T-helper 2 cell (primary cell): ENCODE measurements at places on chromosomes 6 and 20.
A peak's percentile ranks its signal among the peaks of the same experiment; 100 is the strongest.

DNA sequence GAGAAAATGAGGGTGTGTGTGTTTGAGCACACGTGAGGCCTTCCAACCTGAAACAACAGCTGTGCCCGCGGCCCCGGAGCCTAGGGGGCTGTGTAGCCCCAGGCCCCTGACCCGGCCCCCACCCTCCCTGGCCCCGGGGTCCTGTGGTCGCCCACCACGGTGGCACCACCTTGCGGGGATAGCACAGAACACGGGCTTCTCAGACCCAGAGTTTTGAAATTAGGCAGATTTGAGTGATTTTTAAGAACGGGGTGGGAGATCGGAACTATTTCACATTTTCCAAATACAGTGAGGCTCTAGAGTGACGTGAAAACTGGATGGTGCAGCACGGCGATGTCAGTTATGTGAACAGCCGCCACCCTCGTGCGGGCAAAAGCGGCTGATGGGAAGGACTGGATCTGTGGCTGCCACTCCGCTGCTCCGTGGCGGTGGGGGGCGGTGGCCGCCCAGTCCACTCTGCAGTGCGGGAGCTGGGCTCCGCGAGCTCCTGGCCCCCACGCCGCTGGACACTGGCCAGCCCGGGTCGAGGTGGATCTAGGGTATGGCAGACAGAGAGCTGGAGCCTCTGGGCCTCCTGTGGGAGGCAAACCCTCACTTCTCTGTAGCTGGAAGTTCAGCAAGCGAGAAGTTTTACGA, 17.3 kb upstream of the BHLHE23 start:
- DNase-seq = no peak

- DNase-seq = no peak
Measured at GRCh38 chr20:34559311-34560140, 1.0 kb downstream of the MAP1LC3A start.

GRCh38 chr20:37411408-37412219, 65.7 kb downstream of the SRC start:
- DNase-seq = no peak

DNA sequence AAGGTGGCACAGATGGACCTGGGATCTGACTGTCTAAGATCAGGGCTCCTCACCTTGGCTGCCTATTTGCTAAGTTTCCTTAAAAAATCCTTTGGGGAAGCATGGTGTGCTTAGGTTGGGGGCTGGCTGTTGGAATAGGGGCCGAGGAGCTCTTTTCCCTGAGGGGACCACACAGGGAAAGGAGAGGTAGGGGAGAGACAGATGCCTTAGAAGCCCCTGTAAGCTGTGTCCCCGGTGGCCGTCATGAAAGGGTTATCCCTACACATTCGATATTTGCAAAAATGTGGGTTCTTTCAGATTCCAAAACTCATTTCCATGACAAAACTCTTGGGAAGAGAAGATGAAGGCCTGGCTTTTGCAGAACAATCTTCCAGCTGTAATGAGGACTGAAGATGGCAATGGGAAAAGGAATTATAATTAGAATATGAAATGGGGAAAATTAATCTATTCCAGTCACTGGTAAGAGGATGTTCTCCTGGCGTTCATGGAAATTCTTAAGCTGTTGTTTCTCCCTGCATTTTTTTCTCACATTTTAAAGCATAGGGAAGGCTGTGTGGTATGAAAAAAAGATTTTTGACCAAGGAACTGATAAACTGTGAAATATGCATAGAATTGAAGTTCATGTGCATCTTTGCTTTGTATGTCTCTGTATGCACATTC, 53.8 kb downstream of the TOX2 start:
- DNase-seq = no peak

GRCh38 chr6:44002593-44003344, 124.5 kb downstream of the MRPL14 start:
- peak; percentile 39 for DNase-seq

- no peak for DNase-seq
Measured at GRCh38 chr6:71982389-71982788, 96.0 kb downstream of the RIMS1 start.

- DNase-seq = no peak
Measured at GRCh38 chr20:57663241-57663640, 43.0 kb upstream of the ZBP1 start.

- DNase-seq = no peak
Measured at GRCh38 chr20:1637755-1638154, 17.9 kb upstream of the SIRPB1 start.

DNA sequence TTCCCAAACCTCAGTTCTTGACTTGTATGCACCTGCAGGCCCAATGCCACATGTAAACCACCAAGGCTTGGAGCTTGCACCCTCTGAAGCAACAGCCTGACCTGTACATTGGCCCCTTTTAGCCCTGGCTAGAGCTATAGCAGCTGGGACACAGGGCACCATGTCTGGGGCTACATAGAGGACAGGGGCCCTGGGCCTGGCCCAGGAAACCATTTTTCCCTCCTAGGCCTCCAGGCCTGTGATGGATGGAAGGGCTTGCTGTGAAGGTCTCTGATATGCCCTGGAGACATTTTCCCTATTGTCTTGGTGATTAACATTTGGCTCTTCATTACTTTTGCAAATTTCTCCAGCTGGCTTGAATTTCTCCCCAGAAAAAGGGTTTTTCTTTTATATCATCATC, 64.6 kb downstream of the SLC35F1 start:
- DNase-seq = no peak

- DNase-seq = no peak
Measured at GRCh38 chr6:119323931-119324330, 25.6 kb downstream of the MAN1A1 start.

DNA sequence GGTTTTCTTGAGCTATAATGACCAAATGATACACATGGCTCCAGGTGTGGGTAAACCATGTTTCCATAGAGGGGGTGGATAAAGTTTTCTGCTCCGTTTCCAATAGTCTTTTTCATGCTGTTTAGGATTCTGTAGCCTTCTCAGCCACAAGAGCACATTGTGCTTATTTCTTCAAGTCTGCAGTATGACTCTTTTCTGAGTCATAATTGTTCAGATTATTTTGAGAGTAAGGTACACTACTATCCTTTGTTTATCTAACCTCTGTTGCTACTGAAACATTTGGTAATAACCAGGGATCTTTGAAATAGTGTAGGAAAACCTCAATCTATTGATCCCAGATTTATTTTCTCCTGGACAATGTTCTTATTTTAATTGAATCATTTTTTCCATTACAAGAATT, 247.9 kb upstream of the BMP2 start:
- DNase-seq = no peak

- DNase-seq = peak; percentile 28
Measured at GRCh38 chr6:484746-485145, 93.2 kb downstream of the IRF4 start.
